Activated naive CD8-positive, alpha-beta T cell treated with anti-CD3 and anti-CD28 coated beads, Interleukin-2, amount 10 ng/mL, durations not matched to agents 7 days and 5 days (primary cell): ENCODE measurements at places on chromosomes 4 and X.

DNA sequence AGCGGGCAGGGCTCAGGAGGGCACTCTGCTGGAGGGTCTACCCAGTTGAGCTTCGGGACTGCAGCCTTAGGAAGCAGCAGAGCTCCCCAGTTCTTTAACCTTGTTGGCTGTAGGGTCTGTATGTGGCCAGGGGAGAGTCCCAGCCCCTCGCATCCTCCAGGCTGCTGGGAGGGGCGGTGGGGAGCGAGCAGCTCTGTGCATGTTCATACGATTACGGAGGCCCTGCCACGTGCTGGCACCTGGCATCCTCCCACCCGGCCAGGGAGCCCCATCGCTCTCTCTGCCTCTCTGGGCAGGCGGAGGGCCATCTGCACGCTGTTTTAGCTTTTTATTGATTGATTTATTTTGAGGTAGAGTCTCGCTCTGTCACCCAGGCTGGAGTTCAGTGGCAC is 21.2 kb downstream of the NSG1 start:
- H3K4me3 ChIP-seq: no peak overlapping the region
- H3K27ac ChIP-seq: no peak overlapping the region
- H3K36me3 ChIP-seq: no peaks in the 10 kb centered on the region
- no peaks in the 10 kb centered on the region for H3K27me3 ChIP-seq

- no peaks in the 10 kb centered on the region for H3K4me1 ChIP-seq
- H3K36me3 ChIP-seq: no peaks in the 10 kb centered on the region
- H3K27me3 ChIP-seq: no peaks in the 10 kb centered on the region
- H3K27ac ChIP-seq: no peak overlapping the region
- H3K4me3 ChIP-seq: no peak overlapping the region
Observed at GRCh38 chrX:127207326-127207725, 387.8 kb downstream of the PRR32 start.

DNA sequence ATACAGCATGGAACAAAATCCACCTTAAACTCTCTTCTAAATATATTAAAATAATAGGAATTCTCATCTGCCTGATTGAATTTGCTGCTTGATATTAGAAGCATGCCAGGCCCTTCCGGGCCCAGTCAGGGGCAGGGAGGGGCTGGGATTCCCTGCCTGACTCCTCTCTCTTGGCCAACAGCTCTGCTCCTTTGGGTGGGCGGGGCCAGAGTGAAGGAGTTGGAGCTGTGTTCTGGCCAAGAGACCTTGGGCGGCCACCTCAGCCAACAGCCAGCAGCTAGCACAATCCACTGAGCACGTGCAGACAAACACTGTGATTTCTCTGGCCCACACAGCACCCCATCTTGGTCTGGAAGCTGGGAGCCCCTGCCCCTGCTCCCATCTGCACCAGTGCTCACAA is 140.3 kb downstream of the PJA1 start:
- H3K4me1 ChIP-seq: peaks cover 2% of the 10 kb centered on the region
- H3K27me3 ChIP-seq: no peaks in the 10 kb centered on the region
- H3K4me3 ChIP-seq: no peak overlapping the region
- DNase-seq: no peak
- H3K27ac ChIP-seq: no peak overlapping the region

GRCh38 chr4:19791422-19792123 is 460.1 kb upstream of the SLIT2 start:
- no peak overlapping the region for H3K27ac ChIP-seq
- H3K4me3 ChIP-seq: no peak overlapping the region
- H3K27me3 ChIP-seq: no peaks in the 10 kb centered on the region
- H3K4me1 ChIP-seq: no peaks in the 10 kb centered on the region
- H3K36me3 ChIP-seq: no peaks in the 10 kb centered on the region
- no peak for DNase-seq

DNA sequence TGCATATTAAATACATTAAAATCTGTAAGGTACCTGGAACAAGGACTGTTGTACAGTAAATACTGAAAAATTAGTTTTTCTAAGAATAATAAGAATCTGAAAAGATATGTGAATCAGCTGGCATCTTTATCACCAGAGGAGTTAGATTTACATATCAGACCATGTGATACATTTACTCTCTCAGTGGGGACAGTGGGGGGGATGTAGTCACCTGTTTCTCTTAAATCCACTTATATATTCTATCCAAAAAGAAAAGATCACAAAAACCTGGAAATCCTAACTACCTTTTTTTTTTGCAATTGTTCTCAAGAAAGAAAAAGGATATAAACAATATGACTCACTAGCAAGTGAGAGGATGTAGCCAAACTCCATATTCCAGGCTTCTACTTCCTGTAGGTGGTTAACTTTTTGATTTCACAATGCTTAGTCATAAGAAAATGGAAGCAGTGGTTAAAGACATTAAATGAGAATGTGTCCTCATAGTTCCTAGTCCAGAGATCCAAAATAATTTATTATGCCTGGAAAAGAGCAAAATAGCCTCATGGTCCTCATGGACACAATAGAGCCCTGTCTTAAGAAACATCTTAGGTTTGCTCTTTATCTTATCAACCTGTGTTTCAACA is 22.5 kb upstream of the MYOZ2 start:
- no peak for DNase-seq
- no peaks in the 10 kb centered on the region for H3K36me3 ChIP-seq
- peaks cover 4% of the 10 kb centered on the region for H3K4me1 ChIP-seq
- no peak overlapping the region for H3K27ac ChIP-seq

DNA sequence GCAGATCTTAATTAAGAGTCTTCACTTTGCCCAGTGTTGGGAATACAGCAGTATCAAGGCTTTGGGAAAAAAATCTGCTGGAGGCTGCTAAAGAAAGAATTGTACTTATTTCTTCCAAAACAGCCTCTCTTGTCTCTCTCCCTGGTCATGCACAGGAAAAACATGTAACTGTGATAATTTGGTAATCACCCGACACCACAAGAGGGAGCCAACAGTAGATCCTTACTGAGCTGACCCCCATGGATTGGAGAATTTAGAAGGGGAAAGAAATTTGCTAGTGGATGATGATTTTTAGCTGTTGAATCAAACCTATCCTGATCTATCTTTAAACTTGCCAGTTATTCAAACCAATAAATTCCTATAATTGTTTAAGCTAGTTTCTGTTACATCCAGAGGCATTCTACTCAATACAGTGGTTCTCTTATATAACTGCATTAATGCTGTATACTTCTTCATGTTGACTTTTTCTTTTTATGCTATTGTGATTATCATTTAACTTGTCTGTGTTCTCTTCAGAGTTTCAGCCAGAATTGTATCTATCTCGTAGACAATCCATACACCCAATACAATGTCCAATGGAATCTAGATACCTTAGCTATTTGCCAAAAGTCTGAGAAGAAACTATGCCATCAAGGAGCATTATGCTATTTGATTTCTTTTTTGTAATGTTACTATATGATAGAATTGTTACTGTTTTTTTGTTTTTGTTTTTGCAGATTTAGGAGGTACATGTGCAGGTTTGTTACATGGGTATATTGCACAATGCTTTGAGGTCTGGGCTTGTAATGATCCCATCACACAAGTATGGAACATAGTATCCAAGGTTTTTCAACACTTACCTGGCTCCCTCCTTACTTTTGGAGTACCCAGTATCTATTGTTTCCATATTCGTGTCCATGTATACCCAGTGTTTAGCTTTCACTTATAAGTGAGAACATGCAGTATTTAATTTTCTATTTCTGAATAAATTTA is 31.3 kb upstream of the ARHGEF38 start:
- H3K4me1 ChIP-seq: no peaks in the 10 kb centered on the region
- H3K27me3 ChIP-seq: peaks cover 10% of the 10 kb centered on the region
- H3K27ac ChIP-seq: no peak overlapping the region
- DNase-seq: no peak
- no peak overlapping the region for H3K4me3 ChIP-seq
- no peaks in the 10 kb centered on the region for H3K36me3 ChIP-seq

- no peaks in the 10 kb centered on the region for H3K4me1 ChIP-seq
- H3K4me3 ChIP-seq: no peak overlapping the region
- no peaks in the 10 kb centered on the region for H3K36me3 ChIP-seq
- H3K27ac ChIP-seq: no peak overlapping the region
- no peak for DNase-seq
- no peaks in the 10 kb centered on the region for H3K27me3 ChIP-seq
Observed at GRCh38 chr4:138538743-138539142, 296.6 kb upstream of the SLC7A11 start.

DNA sequence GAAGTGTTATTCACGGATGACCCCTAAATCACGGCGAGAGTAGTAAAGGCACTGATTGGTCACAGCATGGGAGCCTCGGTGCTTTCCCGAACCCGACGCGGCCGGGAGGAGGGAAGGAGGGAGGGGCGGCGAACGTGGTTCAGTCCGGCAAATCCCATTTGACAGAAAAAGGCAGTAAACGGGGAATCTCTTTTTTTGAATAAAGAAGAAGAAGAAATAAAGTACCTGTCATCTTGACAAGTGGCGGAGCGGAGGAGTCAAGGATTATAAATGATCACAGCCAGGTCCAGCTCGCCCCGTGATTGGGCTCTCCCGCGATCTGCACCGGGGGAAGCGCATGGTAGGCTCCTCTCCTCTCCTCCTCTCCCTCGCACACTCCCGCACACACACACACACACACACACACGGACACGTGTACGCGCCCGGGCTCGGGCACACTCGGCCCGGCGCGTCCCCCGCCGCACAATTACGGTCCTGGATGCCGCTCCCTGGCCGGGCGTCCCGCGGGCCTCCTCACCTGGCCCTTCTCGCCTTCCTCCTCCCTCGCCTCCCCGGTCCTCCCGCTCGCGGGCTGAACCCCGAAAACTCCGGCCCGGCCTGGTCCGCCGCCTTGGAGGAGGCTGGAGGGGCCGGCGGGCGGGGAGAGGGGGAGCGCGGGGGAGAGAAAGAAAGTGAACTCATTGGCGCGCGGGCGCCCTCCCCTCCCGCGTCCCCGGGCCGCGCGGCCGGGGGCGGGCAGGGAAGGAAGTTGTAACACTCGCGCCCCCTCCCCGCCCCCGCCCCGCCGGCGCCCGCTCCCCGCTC is 99.2 kb upstream of the TENM3 start:
- H3K4me1 ChIP-seq: peaks cover 10% of the 10 kb centered on the region
- H3K27me3 ChIP-seq: peaks cover 73% of the 10 kb centered on the region
- peaks cover 2% of the 10 kb centered on the region for H3K36me3 ChIP-seq
- DNase-seq: peak; percentile 39
- peak overlapping the region; percentile 48 for H3K27ac ChIP-seq

- peaks cover 10% of the 10 kb centered on the region for H3K4me1 ChIP-seq
- no peaks in the 10 kb centered on the region for H3K27me3 ChIP-seq
- DNase-seq: no peak
- H3K27ac ChIP-seq: no peak overlapping the region
- peaks cover 20% of the 10 kb centered on the region for H3K36me3 ChIP-seq
Observed at GRCh38 chr4:70761276-70761816, 39.6 kb downstream of the RUFY3 start.

- H3K27me3 ChIP-seq: peaks cover 6% of the 10 kb centered on the region
- H3K4me3 ChIP-seq: no peak overlapping the region
- H3K27ac ChIP-seq: no peak overlapping the region
Observed at GRCh38 chr4:77697860-77698590, 92.4 kb downstream of the CXCL13 start.

- H3K4me1 ChIP-seq: no peaks in the 10 kb centered on the region
- no peak overlapping the region for H3K27ac ChIP-seq
- no peak for DNase-seq
- H3K4me3 ChIP-seq: no peak overlapping the region
- no peaks in the 10 kb centered on the region for H3K27me3 ChIP-seq
- no peaks in the 10 kb centered on the region for H3K36me3 ChIP-seq
Observed at GRCh38 chrX:145990051-145990450, 172.4 kb downstream of the SLITRK2 start.

GRCh38 chrX:12239356-12240082 is 101.2 kb downstream of the FRMPD4 start:
- H3K36me3 ChIP-seq: no peaks in the 10 kb centered on the region
- H3K27ac ChIP-seq: no peak overlapping the region
- H3K4me3 ChIP-seq: no peak overlapping the region
- no peaks in the 10 kb centered on the region for H3K4me1 ChIP-seq

DNA sequence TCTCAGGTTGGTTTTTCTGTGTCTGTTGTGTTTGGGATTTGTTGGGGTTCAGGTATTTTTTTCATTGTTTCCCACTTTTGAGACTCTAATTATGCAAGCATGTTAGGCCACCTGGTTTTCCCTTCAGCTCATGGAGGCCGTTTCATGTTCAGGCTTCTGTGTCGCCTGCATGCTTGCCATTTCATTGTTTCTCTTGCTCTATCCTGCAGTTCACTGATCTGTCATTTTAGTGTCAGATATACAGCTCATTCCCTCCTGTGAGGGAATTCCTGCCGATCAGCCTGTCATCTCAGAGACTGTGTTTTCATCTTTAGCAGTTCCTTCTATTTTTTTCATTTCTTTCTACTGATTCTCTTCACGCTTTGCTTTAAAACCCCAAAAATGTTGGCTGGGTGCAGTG is 49.4 kb upstream of the HGFAC start:
- H3K4me1 ChIP-seq: peaks cover 3% of the 10 kb centered on the region
- no peaks in the 10 kb centered on the region for H3K36me3 ChIP-seq
- H3K4me3 ChIP-seq: no peak overlapping the region
- H3K27ac ChIP-seq: no peak overlapping the region
- peaks cover 17% of the 10 kb centered on the region for H3K27me3 ChIP-seq
- DNase-seq: no peak

- H3K27me3 ChIP-seq: peaks cover 29% of the 10 kb centered on the region
- no peak overlapping the region for H3K27ac ChIP-seq
- peaks cover 5% of the 10 kb centered on the region for H3K4me1 ChIP-seq
- H3K36me3 ChIP-seq: no peaks in the 10 kb centered on the region
Observed at GRCh38 chr4:72564184-72564583, 4.8 kb downstream of the ADAMTS3 start.

DNA sequence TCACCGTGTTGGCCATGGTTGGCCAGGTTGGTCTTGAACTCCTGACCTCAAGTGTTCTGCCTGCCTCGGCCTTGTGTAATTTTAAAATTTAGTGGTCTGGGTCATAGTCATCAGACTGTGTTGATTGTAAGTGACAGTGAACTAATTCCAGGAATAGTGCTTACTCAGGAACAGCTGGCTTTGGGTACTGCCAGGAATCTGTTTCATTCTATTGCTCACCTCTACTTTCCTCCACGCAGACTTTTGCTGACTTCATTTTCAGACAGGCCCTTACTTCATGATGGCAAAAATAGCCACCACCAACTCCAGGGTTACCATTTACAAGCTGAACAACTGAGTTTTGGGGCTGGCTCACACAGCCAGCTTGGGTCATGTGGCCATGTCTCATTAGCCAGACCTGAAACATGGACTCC is 54.6 kb downstream of the FNIP2 start:
- no peak overlapping the region for H3K27ac ChIP-seq
- H3K27me3 ChIP-seq: no peaks in the 10 kb centered on the region
- H3K4me1 ChIP-seq: peaks cover 28% of the 10 kb centered on the region
- DNase-seq: no peak
- H3K4me3 ChIP-seq: no peak overlapping the region

DNA sequence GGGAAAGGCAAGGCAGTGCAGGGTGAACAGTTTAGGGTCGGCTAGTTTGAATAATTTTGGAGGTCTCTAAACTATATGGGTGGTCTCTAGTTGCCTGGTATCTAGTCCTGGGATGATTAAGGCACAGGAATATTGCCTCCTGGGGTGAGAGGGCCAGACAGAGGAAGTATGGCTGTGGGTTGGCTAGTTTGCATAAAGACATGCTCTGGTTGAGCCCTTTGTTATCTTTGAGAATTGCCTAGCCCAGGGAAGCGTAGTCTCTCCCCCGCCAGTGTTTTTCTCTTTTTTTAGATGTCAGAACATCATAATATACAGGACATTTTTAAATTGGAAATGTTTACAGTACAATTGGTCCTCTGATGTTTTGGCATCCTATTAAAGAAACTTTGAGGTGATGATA is 163.5 kb downstream of the PWWP3B start:
- DNase-seq: no peak
- H3K27ac ChIP-seq: no peak overlapping the region
- no peaks in the 10 kb centered on the region for H3K36me3 ChIP-seq
